Right cardiac atrium (tissue), 5 donors: ENCODE measurements at places on chromosomes 4 and X. TPM values are rescaled to one million over a fixed set of nuclear protein-coding genes. Genes with fewer than 3 reads are reported as not detected.

TRAPPC2 gene
- 6.4 TPM for total RNA-seq

FAM236D gene
- total RNA-seq = not detected

IQCM gene
- not detected for total RNA-seq

MAGEB10 gene
- total RNA-seq = not detected

PCSK1N gene
- 1.6 TPM for total RNA-seq

EMCN gene
- 44.9 TPM for total RNA-seq

NPY2R gene
- total RNA-seq = 0.12 TPM

FOXR2 gene
- total RNA-seq = not detected

PTPN13 gene
- total RNA-seq = 8.9 TPM

PPP4R3C gene
- not detected for total RNA-seq

NHSL2 gene
- 9.2 TPM for total RNA-seq

XAGE2 gene
- not detected for total RNA-seq

GRCh38 chr4:153210727-153211126 is 6.5 kb downstream of the TRIM2 start:
- DNase-seq = no peak

- no peak for DNase-seq
These were observed 8.9 kb upstream of the RGS12 start for GRCh38 chr4:3283916-3284315.

DNA sequence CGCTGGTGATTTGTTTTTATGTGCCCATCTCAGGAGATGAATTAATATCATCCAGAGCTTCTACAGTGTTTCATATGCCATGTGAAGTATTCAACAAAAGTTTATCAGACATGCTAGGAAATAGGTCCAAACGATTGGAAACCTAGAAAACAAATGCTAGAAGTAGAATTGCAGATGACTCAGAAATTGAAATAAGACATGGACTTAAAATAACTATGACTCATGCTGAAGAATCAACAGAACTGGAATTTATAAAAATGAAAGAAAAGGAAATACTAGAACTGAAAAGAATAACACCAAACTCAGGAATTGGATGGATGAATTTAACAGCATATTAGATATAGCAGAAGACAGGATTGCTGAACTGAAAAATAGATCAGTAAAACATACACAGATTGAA is 172.7 kb upstream of the GIMD1 start:
- DNase-seq = no peak

- DNase-seq = no peak
These were observed 648 bp downstream of the SYNPO2 start for GRCh38 chr4:118889312-118889691.

GRCh38 chr4:181365671-181366070 is 877.5 kb upstream of the TENM3 start:
- DNase-seq = peak; percentile 27

- DNase-seq = no peak
These were observed 72.0 kb upstream of the DCLK2 start for GRCh38 chr4:150006197-150006596.

DNA sequence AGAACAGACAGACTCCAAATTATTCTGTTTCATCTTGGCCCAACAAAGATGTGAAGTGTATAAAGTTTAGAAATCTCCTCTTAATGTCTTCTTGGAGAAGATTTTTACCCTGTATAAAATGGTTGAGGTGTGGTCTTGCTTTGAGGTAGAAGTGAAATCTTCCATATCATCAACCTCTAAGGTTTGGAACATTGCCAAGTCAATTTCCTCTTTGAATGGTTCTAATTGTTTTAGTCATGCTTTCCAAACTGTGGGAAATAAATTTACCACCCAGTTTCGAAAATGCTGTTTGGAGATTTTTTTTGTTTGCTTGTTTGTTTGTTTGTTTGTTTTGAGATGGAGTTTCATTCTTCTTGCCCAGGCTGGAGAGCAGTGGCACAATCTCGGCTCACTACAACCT is 174.1 kb upstream of the ADAMTS3 start:
- DNase-seq = no peak

- DNase-seq = no peak
These were observed 994.2 kb downstream of the ADGRL3 start for GRCh38 chr4:62194342-62194741.

- DNase-seq = no peak
These were observed 251.8 kb upstream of the GALNTL6 start for GRCh38 chr4:171561419-171561818.

- no peak for DNase-seq
These were observed 133.3 kb downstream of the CPZ start for GRCh38 chr4:8725845-8726244.

DNA sequence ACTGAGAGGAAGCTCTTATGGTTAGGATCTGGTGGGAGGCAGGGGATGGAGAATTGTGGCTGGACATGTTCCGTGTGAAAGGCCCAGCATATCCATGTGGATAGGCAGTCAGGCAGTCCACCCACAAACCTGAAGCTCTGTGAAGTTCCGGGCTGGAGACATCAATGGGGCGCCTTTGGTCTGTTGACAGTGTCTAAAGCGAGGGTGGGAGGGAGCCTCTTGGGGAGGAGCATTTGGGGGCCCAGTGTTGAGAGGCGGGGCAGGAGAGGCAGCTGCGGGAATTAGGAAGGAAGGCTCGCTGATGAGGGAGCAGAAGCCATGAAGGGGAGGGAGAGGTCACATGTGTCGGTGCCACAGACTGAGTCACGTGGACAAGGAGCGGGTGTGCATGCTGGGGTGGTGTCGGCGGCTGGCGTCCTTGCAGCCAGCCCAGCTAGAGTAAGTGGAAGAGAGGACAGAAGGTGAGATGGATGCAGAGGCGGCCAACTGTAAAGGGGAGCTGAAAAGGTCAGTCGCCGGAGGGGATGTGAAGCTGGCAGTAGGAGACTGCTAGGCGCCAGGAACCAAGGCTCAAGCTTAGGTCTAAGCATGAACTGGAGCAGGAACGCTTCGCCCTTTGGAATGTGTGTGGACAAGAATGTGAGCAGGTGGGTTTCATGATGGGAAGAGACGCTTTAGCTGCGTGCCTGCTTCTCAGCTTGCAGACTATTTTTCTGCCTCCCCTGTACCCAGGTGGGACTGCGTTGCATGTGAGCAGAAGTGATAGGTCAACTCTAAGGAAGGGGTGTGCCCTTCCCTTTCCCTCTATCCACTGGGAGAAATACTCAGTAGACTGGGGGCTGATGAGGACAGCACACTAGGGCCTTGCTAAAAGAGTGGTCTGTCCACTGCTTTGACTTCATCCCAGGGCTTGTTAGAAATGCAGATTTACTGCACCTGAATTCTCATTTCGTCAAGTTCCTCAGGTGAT is 44.0 kb upstream of the TLR2 start:
- peak; percentile 67 for DNase-seq

DNA sequence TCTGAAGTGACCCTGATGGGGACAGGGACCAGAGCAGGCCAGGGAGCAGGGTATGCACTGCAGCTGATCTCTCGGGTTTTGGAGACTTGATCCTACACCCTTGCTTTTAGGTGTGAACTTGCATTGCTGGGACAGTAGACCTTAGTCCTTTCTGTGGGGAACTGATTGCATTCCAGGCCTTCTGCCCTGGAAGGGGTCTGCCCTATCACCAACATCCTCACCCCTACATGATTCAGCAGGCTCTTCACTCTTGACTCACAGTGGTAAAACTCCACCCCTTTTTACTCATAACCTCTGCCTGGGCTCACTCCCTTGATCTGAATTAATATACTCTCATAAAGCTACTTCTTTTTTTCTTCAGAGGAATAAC is 6.6 kb upstream of the DDX60L start:
- no peak for DNase-seq

DNA sequence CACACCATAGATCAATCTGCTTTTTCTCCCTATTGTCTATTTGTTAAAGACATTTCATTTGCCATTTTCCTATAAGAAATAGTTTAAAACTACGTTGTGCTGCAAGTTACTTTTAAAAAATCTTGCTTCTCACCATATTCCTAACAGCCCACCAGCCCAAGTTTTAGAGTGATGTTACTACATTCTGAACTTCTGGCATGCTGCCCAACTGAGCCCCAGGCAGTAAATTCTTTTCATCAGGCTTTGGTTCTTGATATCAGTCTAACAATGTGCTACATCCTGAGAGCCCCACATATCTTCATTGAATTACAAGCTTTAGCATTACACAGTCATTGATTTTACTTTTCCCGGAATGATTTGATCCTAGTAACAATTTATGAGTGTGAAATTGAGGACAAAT is 283.8 kb upstream of the IL1RAPL1 start:
- DNase-seq = no peak

- no peak for DNase-seq
These were observed 48.8 kb downstream of the SEPTIN11 start for GRCh38 chr4:76998251-76998901.

- no peak for DNase-seq
These were observed 225.8 kb upstream of the NOCT start for GRCh38 chr4:138789796-138790195.

GRCh38 chr4:148868191-148868590 is 426.0 kb upstream of the NR3C2 start:
- no peak for DNase-seq

- DNase-seq = no peak
These were observed 32.0 kb downstream of the DYNLT3 start for GRCh38 chrX:37815366-37815765.

- DNase-seq = no peak
These were observed 8.4 kb upstream of the PRPS1 start for GRCh38 chrX:107619885-107620322.

DNA sequence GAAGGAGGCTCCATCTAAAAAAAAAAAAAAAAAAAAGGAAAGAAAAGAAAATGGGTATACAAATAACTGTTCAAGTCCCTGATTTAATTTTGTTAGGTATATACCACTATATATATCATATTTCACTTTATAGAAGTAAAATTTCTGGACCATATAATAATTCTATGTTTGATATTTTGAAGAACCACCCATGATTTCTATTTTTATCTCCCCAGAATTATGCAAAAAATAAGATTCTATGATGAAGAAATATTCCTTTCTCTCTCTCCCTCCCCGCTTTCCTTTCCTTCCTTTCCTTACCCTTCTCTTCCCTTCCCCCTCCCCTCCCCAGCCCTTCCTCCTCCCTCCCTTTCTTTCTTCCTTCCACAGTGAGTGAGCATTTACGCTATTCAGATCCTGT is 337.5 kb upstream of the SPANXN4 start:
- no peak for DNase-seq

DNA sequence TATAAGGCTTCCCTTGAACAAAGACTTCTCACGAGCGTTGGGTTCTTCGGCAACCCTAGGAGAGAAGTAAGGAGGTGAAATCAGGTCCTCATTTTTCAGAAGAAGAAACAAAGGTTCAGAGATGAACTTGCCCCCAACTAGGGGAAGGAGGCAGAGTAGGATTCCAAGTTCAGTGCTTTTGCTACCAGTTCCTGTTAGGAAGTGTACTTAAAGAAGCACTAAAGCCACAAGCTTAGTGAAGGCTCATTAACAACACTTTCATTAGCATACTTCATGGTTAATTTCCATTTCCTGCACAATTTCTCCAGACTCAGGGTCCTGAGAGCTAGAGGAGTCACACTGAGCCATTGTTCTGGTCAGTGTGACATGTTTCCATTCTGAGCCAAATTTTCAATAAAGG is 52.1 kb downstream of the VSIG4 start:
- no peak for DNase-seq

DNA sequence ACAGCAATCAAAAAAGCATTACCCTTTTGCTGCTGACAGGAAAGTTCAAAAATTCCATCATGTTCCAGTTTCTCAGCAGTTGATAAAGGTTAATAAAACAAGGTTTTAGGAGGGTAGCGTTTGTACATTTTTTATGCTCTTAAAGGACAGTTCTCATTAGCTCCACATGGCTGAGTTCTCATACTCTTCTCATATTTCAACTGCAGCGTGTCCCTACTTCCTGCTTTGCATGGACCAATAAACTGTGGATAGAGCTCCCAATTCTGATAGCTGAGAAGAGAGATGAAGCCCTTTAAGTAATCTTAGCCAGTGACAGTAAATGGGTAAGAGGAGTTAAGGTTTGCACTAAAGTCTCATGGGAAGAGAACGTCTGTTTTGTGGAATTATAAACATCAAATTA is 53.5 kb downstream of the SPANXA2 start:
- DNase-seq = no peak

- DNase-seq = no peak
These were observed 285.4 kb upstream of the ARSJ start for GRCh38 chr4:114264877-114265291.

DNA sequence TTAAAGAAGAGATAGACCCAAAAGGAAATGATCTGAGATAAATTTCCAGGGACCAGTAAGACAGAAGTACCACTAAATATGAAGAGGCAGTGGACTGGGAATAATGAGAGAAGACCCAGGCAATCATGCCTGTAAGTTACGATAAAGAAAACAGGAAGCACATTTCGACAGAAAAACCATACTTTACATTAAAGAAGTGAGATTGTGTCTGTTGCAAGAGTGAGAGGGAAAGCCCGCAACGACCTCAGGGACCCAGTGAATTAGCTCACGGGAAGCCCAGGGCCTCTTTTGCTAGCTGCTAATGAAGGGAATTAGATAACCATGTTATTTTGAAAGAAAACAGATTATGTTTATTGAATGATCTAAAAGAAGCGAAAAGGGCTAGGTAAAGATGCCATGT is 28.9 kb upstream of the ACSL1 start:
- no peak for DNase-seq

DNA sequence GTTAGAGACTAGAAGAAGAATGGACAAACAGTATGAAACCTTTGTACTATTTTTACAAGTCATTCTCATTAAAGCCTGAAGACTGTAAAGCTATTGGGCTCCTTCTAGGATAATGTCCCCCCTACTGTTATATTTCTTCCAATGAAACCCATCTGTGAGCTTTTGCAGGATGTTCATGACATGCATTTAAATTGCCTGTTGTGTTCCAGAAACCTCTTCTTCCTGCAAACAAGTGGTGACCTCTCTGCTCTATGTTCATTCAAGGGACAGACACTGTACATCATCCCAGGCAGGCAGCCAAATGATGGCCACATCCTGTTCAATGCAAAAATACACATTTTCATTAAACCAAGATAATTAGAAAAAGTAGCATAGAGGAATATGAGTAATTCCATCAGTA is 128.0 kb downstream of the C4orf33 start:
- DNase-seq = no peak

GRCh38 chrX:2492531-2493218 is 8.1 kb downstream of the DHRSX start:
- no peak for DNase-seq

- DNase-seq = no peak
These were observed 122.1 kb downstream of the AFF1 start for GRCh38 chr4:87056881-87057280.

GRCh38 chr4:8439914-8440491 is 520 bp downstream of the ACOX3 start:
- DNase-seq = no peak

DNA sequence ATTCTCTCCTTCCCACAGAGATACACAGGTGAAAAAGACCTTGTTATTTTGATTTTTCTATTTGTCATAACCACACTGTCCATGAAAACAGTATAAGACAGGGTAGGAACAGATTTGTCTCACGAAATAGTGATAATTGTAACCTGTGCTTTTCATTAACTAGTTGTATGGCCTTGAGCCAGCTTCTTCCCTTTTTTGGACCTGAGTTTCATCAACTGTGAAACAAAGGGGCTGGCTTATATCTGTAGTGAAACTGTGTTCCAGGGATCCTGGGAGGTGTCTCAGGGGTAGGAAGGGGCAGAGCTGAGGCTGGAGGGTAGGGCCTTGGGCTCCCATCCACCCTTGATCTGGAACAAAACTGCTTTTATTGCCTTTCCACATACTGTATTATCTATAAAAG is 50.9 kb downstream of the MED28 start:
- no peak for DNase-seq

GRCh38 chrX:45807572-45808425 is 607.1 kb upstream of the DIPK2B start:
- DNase-seq = no peak

GRCh38 chr4:27692158-27692557 is 831.5 kb downstream of the STIM2 start:
- no peak for DNase-seq

GRCh38 chrX:39811376-39811775 is 286.4 kb downstream of the BCOR start:
- no peak for DNase-seq
